ENCODE measurements at places on chromosomes 2 and 18.

- DNase-seq = no peak
Observed at GRCh38 chr2:120142528-120143219, 80.5 kb downstream of the TMEM185B start.

DNA sequence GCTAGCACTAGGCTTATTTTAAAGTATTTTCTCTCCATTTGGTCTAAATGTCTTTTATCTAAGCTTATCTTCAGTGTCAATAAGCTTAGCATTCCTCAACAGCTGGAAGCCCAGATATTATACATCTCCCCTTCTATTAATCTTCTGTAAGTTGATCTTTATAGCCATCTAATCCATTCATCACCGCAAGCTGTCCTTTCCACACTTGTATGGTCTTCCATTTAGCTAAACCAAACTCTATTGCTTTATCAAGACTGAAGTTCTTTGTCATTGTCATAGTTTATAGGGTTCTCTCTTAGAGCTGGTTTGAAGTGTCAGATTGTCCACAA, 101.3 kb upstream of the GPR45 start:
- peak; percentile 82 for DNase-seq

- DNase-seq = no peak
Observed at GRCh38 chr2:156476850-156477206, 40.6 kb downstream of the GPD2 start.

DNA sequence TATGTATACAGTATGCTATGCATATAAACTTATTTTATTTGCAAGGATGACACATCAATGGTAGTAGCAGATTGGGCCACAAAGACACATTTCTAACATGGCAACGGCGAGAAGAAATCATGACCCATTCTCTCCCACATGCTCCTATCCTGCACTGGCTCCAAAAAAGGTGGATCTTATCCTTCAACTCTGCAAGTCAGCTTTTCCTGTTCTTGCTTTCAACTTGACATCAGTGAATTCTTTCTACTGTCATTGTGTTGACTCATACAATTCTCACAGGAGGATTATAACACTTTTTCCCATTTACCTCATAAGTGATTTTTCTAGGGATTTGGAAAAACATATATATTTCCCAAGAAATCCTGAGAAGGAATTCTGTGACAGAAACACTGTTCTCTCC, 53.1 kb downstream of the ACVR1 start:
- no peak for DNase-seq

- DNase-seq = no peak
Observed at GRCh38 chr2:173898178-173898668, 67.0 kb downstream of the SP3 start.

DNA sequence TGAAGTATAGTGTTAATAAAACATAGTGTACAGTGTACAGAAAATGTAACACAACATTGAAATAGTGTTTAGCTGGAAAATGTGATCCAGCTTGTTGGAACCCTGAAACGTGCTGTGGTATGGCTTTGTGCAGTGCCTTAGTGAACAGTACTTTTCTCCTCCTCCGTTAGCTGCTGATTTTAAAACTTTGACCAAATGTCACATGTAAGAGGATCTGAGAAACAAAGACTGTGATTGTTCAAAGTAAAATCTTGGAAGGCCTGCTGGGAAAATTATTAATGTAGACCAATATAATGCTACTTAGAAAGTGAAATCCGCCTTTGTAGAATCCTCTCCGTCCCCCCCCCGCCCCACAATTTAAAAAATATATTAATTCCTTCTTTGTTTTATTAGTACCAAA, 911 bp upstream of the KCNJ13 start:
- no peak for DNase-seq

DNA sequence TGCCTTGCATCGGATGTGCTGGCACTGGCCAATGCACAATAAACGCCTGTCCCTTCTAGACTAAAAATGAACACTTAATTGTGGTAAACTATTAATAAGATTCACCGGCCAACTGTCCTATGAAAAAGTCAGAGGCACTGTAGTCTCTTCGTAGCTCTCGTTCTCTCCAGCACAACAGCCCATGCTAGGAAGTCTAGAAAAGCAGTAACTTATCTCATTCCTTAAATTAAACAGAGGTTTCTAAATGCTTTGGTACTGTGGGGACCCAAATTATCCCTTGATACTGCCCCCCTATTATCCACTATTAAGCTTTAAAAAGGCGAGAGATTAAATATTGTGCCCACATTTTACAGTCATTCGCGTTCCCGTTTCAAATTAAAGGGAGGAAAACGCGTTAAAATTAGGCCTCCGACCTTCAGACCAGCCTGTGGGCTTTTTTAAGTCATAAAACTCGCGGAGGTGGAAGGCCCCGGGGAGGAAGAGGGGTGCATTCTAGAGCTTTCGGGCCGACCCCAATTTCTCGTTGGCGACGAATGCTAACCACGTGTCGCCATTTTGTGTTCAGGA, 1.5 kb upstream of the PCBP1 start:
- DNase-seq = peak; percentile 42

DNA sequence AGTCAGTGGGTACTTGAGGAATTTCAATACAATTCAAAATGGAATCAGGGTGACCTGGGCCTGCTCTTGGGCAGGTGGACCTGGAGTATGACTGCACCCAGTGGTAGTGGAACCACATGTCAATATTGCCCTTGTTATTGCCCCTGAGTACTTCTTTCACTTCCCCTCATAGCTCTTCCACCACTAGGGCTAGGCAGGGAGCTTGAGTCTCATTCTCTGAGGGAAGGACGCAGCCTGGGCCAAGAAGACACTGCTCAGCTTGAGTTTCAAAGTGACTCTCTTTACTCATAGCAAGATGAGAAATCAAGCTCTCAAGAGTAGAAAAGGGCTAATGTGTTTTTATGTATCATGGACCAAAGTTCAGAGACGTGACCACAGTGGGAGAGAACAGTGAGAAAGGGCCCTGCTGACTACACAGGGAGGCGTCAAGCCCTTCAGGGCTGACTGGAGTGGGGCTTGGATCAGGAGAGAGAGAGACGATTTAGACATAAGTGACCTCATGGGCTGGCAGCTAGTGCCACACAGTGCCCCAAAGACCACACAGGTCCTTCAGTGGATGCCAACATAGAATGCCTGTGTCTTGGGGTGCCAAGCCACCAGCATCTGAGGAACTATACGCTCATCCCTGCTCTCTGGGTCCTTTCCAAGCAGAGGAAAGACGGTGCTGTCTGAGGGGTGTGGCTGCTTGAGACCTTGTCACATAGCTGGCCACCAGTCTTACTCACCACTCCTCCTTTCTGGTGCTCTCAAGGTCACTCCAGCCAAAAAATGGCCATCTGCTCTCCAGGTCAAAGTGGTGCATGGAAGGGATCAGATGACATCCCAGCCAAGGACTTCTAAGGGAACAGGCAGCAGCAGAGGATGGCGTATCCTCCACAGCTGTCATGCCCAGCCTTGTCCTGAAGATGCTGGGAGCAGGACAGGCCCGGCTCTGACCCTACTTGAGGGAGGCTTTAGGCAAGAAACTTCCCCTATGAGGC, 13.0 kb downstream of the PTMA start:
- DNase-seq = no peak

GRCh38 chr2:231007286-231008098, 11.6 kb downstream of the SPATA3 start:
- peak; percentile 84 for DNase-seq

GRCh38 chr2:230700447-230700846, 12.2 kb upstream of the CAB39 start:
- DNase-seq = no peak

DNA sequence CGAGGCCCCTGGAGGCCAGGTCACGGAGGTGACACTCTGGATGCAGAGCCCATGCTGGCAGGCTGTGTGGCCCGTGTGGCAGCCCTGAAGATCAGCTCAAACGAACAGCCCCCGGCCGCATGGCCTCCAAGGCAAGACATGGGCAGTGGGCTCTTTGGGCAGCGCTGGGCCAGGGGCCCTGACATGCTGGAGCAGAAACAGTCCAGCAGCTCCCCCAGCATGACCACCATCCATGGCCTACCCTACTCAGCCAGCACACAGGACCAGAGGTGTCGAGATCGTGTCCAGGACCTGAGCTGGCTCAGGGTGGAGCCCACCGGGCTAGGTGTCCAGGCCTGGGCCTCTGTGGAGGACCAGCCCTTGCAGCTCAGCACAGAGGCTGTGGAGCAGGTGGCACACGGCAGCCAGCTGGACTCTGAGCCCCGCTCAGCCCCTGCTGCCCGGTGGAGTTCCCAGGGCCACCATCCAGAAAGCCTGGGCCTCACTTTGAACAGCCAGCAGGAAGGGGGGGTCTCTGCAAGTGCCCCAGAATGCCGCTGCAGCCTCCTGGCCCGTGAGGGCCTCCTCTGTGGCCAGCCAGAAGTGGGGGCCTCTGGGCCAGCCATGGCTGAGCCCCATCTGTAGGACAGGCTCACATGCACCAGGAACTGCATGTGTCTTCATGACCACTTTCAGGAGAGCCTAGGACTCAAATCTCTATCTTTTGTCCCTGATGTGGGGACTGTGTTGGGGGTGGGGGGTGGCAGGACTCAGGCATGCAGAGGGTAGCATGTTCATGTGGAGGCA, 8.9 kb downstream of the AMER3 start:
- DNase-seq = no peak

- no peak for DNase-seq
Observed at GRCh38 chr2:183409662-183410061, 285.4 kb downstream of the NUP35 start.

DNA sequence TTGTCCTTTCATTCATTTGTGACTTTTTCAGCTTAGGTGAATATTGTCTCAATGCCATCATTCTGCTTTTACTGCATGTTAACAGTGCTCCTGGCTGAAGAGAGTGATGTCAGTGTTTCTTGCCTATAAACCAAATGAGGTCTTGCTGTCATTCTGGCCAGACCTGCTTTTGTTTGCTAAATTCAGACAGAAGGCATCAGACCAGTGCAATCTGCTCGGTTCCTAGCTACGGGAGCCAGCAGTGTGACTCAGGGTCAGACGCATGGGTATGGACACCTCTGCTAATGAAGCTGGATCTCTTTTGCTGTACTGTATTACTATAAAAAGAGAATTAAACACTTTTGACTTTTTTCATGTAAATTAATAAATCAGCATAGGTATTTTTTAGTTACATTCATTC, 178.9 kb downstream of the TMEM182 start:
- no peak for DNase-seq

- peak; percentile 86 for DNase-seq
Observed at GRCh38 chr2:70767699-70768589, at the start of gene ADD2. Gene ADD2 (minus strand): TSS chr2:70768200. CDS start chr2:70706408, 61,792 bp downstream.

DNA sequence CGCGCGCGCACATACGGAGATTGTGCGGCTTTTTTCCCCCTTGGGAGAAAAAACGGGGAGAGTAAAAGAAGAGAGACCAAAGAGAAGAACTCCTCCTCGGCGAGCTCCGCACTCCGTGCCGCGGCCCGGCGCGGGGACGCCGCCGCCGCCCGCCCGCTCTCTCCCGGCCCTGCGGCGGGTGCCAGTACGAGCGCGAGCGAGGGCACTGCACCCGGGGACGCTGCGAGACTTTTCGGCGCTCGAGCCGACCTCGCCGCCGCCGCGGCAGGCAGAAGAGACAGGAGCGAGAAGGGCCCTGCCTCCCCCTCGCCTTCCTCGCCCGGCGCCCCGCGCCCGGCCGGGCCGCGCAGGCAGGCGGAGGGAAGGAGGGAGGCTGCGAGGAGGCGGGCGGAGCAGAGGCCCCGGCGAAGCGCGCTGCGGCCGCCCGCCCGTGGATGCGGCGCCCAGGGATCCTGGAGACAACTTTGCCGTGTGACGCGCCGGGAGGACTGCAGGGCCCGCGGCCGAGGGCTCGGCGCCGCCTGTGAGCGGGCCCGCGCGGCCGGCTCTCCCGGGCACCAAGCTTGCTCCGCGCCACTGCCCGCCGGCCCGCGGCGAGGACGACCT, 857 bp upstream of the INHBB start:
- peak; percentile 37 for DNase-seq

- no peak for DNase-seq
Observed at GRCh38 chr2:211062297-211062612, 505.9 kb downstream of the CPS1 start.

DNA sequence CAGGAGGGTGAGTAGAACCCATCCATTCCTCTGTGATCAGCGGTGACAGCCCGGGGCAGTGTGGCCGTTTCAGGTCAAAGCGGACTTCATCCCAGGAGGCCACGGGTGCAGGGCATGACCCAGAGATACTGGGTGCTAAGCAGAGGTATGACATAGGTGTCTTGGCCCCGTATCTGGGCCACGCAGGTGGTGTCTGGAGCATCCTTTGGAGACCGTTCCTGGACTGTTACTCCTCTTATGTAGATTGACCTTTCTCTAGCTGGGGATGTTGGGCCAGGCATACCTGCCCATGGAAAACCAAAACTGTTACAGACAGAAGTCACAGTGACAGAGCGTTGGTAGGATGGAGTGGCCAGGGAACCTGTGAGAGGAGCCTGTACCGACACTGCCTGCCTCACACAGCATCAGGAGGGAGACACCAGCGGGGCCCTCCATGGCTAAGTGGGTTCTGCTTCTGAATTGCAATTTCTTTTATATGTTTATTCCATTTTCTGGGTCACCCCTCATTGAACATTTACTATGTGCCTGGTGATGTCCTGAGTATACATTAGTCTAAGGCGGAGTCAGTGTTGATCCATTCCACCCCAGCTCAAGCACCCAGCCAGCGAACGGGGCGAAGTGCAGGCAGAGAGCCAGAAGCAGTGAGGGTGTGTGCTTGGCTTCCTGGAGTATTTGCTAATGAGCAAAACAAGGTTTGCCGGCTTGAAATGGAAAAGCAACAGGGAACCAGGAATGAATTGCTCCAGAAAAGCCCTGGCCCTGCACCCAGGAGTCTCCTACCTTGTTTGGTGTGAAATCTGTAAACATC, 141.7 kb downstream of the SH3RF3 start:
- no peak for DNase-seq

DNA sequence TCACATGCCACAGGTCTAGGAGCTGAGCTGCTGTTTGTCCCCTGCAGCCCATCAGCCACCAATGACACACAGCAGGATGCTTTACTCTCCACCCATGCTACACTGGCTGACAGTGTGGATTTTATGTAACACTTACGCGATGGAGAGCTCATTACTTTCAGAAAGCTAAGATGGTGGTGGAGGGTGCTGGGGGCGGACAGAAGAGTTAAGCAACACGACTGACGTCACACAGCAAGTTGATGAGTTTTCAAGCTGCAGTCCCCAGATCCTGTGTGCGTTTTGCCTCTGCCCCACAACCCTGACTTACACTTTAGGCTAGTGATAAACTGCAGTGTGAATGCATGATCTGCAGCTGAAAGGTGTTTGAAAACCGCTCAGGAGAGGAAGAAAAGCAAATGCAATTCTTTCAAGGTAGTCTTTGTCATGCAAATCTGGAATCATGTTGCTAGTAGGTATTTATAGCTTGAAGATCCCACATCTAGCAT, 42.4 kb downstream of the MRPS5 start:
- DNase-seq = peak; percentile 33

GRCh38 chr2:108378851-108379250, 1.1 kb downstream of the SULT1C4 start:
- DNase-seq = no peak

DNA sequence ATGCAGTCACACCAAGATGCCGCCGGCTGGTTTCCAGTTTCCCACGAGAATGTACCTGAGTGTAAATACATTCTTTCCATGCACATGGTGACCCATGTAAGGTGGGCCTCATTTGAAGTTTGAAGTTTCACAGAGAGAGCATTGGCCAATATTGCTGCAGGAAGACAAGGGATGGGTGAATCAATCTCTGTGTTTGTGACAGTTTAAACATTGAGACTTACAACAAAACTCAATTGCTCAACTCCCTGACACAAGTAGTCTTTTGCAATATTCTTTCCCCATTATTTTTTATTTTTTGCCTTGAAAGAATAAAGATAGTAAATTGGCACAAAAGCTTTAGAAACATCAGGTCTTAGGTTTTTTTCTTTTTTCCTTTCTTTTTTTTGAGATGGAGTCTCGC, 5.1 kb downstream of the SERPINB2 start:
- no peak for DNase-seq
